ENCODE measurements at places on chromosomes 3 and 15. TPM values are rescaled to one million over a fixed set of nuclear protein-coding genes. Genes with fewer than 3 reads are reported as not detected.

The CAND2 gene
- polyA plus RNA-seq, result 25.0 TPM

- DNase-seq, result no peak
Measured at GRCh38 chr15:44243141-44243540, 45.4 kb upstream of the GOLM2 start.

- DNase-seq, result no peak
Measured at GRCh38 chr3:120473896-120474675, 23.3 kb upstream of the FSTL1 start.

- DNase-seq, result no peak
Measured at GRCh38 chr3:165786013-165786412, 51.2 kb downstream of the BCHE start.

GRCh38 chr3:55690726-55691125, 203.6 kb upstream of the WNT5A start:
- DNase-seq, result no peak

DNA sequence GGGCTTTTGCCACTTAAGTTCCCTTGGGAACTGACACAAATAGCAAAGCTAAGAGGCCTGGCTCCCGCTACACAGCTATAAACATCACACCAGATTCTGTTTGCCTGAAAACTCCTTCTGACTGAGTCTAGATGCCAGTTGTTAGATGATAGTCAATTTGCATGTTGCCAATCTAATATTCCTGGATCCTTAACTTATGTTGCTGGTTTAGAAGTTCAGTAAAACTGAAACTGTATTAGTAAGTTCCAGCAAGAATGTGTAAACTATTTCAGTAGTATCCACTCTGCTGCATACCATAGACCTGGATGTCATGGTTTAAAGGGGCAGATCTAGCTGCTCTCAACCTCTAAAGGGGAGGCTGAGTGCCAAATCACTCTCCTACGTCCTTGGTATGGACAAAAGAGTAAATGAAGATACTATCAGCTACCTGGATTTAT, 27.1 kb upstream of the LACTB start:
- DNase-seq, result no peak

GRCh38 chr3:187025656-187026316, 95.5 kb downstream of the ST6GAL1 start:
- DNase-seq, result no peak

DNA sequence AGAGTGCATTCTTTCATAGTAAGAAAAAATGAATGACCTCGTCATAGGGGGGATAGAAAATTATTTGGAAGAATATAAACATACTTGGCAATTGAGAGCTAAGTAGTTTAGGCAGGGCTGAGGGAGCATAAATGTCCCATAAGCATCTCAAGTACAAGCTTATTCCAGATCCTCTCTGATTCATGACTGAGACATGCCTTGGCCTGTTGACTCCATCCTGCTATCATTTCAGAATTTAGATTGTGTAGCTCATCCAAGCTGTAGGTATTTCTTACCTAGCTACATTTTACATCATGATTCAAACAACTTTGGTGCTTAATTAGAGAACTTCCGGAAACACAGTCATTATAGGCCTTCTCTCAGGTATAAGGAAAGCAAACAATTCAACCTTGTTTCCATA, 12.3 kb downstream of the POGLUT1 start:
- DNase-seq, result no peak
